Testis (tissue), 5 donors: ENCODE measurements at places on chromosomes 16 and 17. TPM values are rescaled to one million over a fixed set of nuclear protein-coding genes. Genes with fewer than 3 reads are reported as not detected.

CCR7 gene
- 1.5 TPM for polyA plus RNA-seq

DCUN1D3 gene
- polyA plus RNA-seq: 19.5 TPM

SRCIN1 gene
- polyA plus RNA-seq: 3.2 TPM

PRCD gene
- 4.6 TPM for polyA plus RNA-seq

SGCA gene
- 33.1 TPM for polyA plus RNA-seq

GRCh38 chr17:75848523-75849278 lies 4.5 kb upstream of the UNC13D start:
- peak; percentile 91 for DNase-seq

PRSS36 gene
- 5.4 TPM for polyA plus RNA-seq

DNA sequence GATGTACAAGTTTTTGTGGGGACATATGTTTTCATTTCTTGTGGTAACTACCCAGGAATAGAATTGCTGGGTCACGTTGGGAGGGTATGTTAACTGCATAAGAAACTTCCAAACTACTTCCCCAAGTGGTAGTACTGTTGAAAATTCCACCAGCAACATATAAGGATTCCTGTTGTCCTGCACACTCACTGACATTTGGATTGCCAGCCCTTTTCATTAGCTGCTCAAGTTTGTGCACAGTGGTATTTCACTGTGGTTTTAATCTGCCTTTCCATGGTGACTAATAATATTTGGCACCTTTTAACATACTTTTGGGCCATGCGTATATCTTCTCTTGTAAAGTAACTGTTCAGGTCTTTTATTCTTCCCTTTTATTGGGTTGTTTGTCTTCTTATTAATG lies 103.3 kb downstream of the GNAO1 start:
- no peak for DNase-seq

IL17C gene
- polyA plus RNA-seq: 0.75 TPM

- no peak for DNase-seq
Measured at GRCh38 chr16:35734728-35735402, 2275.5 kb downstream of the TP53TG3F start.

- no peak for DNase-seq
Measured at GRCh38 chr17:59627770-59628171, 8.1 kb downstream of the CLTC start.

- DNase-seq: no peak
Measured at GRCh38 chr16:2824626-2825025, 5.5 kb upstream of the ZG16B start.

GRCh38 chr16:11792410-11793241 lies 4.4 kb downstream of the ZC3H7A start:
- no peak for DNase-seq

GRCh38 chr17:32264140-32264799 lies 1.4 kb upstream of the RHBDL3 start:
- DNase-seq: no peak

- no peak for DNase-seq
Measured at GRCh38 chr16:87324411-87325275, 7.5 kb upstream of the C16orf95 start.

- DNase-seq: no peak
Measured at GRCh38 chr16:54280751-54281150, 5.8 kb downstream of the IRX3 start.

- DNase-seq: no peak
Measured at GRCh38 chr16:82027629-82028064, 7.4 kb upstream of the HSD17B2 start.

NACA2 gene
- polyA plus RNA-seq: 129 TPM

DNA sequence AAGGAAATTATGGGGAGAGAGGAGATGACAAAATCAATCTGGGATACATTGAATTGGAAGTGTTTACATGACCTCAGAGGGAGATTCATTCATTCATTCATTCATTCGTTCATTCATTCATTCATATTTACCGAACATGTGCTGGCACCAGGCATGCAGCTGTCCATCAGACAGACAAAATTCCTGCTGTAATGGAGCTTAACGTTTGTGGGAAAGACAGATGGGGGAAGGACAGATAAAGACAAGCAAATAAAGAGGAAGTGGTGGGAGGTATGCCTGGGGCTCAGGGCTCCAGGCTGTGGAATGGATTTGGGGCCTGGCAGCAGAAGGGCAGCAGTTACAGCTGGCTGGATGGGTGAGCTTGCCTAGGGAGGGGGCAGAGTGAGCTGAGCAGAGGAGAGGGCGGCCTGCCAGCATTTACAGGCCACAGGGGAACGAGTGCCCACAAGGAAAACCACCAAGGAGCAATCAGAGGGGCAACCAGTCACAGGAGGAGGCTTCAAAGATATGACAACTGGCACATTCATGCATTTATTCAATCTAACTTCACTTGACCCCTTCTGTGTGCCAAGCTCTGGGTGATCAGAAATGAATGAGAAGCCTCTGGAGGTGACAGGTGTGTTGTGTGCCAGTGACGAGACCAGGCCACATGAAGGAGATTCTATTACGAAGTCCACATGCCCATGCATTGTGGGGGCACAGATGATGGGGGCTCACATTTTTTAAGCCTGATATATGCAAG lies 48.5 kb downstream of the ARHGAP27 start:
- no peak for DNase-seq

DNA sequence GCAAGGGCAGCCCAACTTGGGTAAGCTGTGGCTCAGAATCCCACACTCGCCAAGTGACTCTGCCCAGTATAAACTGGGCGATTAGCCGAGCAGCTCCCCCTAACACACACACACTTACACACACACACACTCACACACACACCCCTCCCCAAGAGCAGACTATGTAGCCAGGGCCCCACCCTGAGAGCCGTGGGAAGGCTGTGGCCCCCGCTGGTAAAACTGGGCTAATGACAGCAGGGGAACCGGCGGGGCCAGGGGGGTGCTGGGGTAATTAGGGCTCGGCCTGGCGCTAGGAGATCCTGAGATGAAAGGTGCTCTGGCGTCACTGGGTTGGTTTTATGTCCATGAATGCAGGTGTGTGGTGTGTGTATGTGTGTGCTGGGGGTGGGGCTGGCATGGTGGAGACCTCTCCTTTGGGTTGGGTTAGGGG lies 1.1 kb upstream of the THRA start:
- DNase-seq: no peak

GRCh38 chr17:17141279-17141678 lies 64.9 kb downstream of the PLD6 start:
- peak; percentile 78 for DNase-seq

PNMT gene
- 2.9 TPM for polyA plus RNA-seq
